ENCODE measurements at places on chromosomes 1 and 21. TPM values are rescaled to one million over a fixed set of nuclear protein-coding genes. Genes with fewer than 3 reads are reported as not detected.

VANGL1 gene
- total RNA-seq: 3.4 TPM

NES gene
- total RNA-seq: 25.9 TPM

OR6K3 gene
- total RNA-seq: 2.1 TPM

GBP7 gene
- 0.34 TPM for total RNA-seq

CD5L gene
- total RNA-seq: 1.4 TPM

DNA sequence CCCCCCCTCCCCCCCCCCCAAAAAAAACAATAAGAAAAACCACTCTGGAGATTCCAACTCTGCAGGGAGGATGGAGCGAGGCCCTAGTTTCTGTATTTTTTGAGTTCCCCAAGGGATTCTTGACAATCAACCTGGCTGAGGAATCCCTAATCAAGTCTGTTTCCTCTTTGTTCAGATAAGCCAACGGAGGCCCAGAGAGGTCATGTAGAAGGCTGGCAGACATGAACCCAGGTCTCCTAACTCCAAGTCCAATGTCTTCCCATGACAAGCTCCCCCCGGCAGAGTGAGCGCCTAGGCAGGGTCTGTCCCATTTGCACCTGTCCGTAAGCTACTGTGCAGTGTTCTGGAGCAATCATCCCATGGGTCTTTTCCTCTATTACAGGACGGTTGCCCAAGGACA lies 39.5 kb downstream of the LRRC71 start:
- no peaks in the 10 kb centered on the region for H3K27me3 ChIP-seq
- H3K4me3 ChIP-seq: no peak overlapping the region
- peaks cover 11% of the 10 kb centered on the region for H3K4me1 ChIP-seq
- no peak for DNase-seq
- peak overlapping the region; percentile 35 for H3K27ac ChIP-seq
- H3K36me3 ChIP-seq: peaks cover 57% of the 10 kb centered on the region

DNA sequence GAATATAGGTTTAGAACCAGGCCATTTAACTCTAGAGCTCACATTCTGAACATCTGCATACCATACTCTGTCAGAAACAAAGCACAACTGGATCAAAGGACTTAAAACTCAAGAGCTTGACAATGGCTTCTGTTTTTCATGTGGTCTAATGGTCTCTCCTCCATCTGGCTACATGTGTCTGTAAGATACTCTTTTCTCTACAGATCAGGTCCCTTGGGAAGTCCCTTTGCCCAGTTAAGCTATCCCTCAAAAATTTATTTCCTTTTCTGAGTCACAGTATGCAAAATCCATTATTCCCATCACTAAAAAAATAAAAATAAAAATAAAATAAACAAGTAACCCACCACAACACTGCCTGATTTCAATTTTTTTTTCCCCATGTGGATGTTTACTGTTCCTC lies 357.0 kb upstream of the PRMT6 start:
- no peaks in the 10 kb centered on the region for H3K36me3 ChIP-seq
- H3K27ac ChIP-seq: no peak overlapping the region
- no peaks in the 10 kb centered on the region for H3K27me3 ChIP-seq
- no peaks in the 10 kb centered on the region for H3K4me1 ChIP-seq
- DNase-seq: no peak

DNA sequence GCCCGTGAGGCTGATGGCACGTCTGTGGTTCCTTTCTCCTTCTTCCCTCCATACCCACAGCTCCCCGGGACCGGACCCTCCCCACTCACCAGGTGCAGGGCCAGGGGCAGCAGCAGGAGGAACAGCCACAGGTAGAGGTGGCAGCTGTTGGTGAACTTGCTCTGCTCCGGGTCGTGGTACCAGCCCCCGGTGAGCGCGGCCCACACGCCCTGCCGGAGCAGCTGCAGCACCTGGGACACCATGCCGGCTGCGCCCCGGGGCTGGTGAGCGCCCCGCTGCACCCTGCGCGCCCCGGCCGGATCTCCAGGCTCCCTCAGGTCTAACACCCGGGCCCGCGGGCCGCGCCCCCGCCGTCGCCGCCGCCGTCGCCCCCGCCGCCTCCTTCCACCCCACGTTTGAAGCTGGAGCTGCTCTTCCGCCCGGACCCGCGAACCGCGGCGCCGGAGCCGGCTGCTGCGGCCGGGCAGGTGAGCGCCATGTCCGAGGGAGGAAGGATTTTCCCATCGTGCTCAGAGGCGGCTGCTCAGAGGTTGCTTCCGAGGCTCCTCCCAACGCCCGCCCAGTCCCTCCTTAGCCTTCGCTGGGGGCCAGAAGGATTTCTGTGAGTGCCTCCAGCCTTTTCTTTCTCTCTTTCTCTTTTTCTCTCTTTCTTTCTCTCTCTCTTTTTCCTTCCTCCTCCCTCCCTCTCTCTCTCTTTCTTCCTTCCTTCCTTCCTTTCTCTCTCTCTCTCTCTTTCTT lies at the start of gene PCNX2:
Gene PCNX2 (minus strand): TSS at position 489 of the 738 bp plus-strand sequence. CDS start 247 bp downstream, at position 242.
- H3K27me3 ChIP-seq: peaks cover 5% of the 10 kb centered on the region
- peaks cover 9% of the 10 kb centered on the region for H3K4me1 ChIP-seq
- peak within 1 kb of the TSS; percentile 84 for H3K4me3 ChIP-seq
- DNase-seq: peak; percentile 91
- peak within 1 kb of the TSS; percentile 66 for H3K27ac ChIP-seq
- H3K36me3 ChIP-seq: no peaks in the 10 kb centered on the region

DNA sequence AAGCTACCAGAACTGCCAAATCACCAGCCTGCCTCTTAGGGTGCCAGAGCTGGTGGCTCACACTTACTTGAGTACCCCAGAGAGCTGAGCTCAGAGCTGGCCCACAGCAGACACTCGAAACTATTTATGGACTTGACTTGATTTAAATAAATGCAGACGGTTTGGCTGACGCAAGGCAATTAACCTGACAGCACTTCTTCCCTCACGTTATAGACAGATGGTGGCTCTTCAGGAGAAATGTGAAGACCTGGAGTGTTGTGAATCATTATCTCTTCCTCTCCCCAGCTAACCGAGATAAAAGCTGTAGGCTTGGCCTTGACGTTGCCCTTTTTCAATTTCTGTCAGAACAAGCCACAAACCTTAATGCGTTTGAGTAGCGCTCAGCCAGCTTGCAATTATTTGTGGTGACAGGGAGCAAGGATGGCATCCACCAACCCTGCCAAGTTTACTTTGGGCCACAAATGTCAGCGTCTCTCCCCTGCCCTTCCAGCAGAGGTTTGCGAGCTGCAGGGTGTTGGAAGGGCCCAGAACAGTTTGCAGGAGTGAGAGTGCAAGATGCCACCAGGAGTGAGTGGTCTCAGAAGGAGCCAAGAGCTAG lies 34.0 kb upstream of the BCAR3 start:
- H3K27me3 ChIP-seq: no peaks in the 10 kb centered on the region
- no peak for DNase-seq
- H3K36me3 ChIP-seq: no peaks in the 10 kb centered on the region
- H3K27ac ChIP-seq: no peak overlapping the region
- no peaks in the 10 kb centered on the region for H3K4me1 ChIP-seq

DNA sequence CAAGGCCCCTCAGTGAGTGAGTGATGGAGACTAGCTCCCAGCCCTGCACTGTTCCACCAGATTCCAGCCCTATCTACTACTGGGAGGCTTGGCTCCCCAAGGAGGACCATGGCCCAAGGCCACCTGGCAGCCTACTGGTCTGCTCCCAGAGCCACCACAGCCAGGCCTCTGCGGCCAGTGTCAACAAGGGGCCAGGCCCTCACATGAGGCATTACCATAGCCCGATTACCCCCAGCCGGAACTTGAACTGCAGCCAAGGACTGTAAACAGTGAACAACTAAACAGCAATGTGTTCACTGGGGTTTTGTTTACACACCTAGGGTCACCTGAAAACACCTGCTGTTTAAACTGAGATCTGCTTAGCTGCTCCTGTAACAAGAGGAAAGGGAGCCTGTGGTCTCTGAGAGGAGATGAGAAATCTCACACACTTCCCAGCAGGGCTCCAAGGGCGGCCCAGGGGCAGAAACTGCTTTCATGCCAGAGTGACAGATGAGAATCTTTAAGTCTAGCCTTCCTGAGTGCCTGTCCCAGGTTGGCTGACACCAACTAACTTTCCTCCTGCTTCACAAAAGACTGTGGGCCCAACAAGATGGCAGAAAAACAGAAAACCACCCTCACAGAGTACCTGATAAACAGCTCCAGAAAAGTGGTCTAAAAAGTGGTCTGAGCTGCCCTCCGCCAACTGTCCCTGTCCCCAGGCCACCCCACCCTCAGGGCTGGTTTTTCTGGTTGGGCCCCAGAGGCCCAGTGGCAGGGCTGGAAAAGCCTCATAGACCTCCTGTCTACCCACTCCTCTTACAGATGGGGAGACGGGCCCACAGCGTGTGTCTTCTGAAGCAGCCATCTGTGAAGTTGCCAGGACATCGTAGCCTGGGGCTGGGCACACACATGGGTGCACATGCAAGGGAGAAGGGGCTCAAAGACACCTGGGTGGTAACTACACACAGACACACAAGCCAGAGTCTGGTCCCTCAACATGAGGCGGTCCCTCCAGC lies 28.8 kb downstream of the MEF2D start:
- peak; percentile 78 for DNase-seq
- H3K27ac ChIP-seq: peak overlapping the region; percentile 78
- no peaks in the 10 kb centered on the region for H3K27me3 ChIP-seq
- H3K36me3 ChIP-seq: peaks cover 61% of the 10 kb centered on the region

GRCh38 chr1:109908836-109909235 lies 1.8 kb upstream of the CSF1 start:
- H3K4me3 ChIP-seq: no peak overlapping the region
- DNase-seq: no peak
- no peaks in the 10 kb centered on the region for H3K36me3 ChIP-seq
- no peak overlapping the region for H3K27ac ChIP-seq
- H3K4me1 ChIP-seq: peaks cover 39% of the 10 kb centered on the region
- no peaks in the 10 kb centered on the region for H3K27me3 ChIP-seq

DNA sequence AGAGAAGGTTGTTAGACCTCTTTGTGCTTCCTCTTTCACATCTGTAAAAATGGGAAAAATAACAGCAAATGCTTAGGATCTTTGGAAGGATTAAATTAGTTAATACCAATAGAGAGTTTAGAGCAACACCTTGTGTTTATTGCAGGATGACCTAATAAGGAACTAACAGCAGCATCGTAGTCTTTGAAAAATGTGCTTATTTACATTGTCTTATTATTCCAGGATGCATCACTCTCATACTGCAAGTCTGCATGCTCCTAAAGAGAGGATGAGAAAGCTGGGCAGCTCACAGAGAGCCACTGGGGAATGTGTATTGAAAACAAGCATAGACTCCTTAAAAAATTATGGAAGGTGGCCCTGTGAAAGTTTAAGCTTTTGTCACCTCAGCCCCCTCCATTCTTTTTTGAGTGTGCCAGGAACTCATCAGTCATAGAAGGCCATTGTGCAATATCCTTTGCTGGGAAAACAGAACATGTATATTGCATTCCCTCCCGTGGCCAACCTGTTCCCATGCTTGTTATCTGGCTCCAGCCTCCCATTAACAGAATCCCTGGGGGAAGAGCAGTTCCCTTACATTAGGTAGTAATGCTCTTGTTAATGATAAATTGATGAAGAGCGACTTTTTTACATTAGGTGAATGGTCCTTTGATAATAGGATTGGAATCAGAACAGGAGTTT lies 180.7 kb downstream of the ZNF326 start:
- no peak overlapping the region for H3K4me3 ChIP-seq
- H3K27ac ChIP-seq: no peak overlapping the region
- DNase-seq: peak; percentile 35
- H3K4me1 ChIP-seq: no peaks in the 10 kb centered on the region
- no peaks in the 10 kb centered on the region for H3K36me3 ChIP-seq

- peak overlapping the region; percentile 93 for H3K4me3 ChIP-seq
- H3K27ac ChIP-seq: peak overlapping the region; percentile 98
- H3K36me3 ChIP-seq: no peaks in the 10 kb centered on the region
Observed at GRCh38 chr21:37074197-37074510, 1.1 kb downstream of the TTC3 start.

- H3K36me3 ChIP-seq: no peaks in the 10 kb centered on the region
- H3K27me3 ChIP-seq: no peaks in the 10 kb centered on the region
- no peak overlapping the region for H3K27ac ChIP-seq
- H3K4me1 ChIP-seq: no peaks in the 10 kb centered on the region
- DNase-seq: no peak
Observed at GRCh38 chr1:68083686-68084085, 33.3 kb upstream of the DIRAS3 start.

GRCh38 chr1:86318436-86318835 lies 77.7 kb downstream of the ODF2L start:
- H3K27ac ChIP-seq: no peak overlapping the region
- H3K4me3 ChIP-seq: no peak overlapping the region
- no peaks in the 10 kb centered on the region for H3K4me1 ChIP-seq
- no peaks in the 10 kb centered on the region for H3K36me3 ChIP-seq

DNA sequence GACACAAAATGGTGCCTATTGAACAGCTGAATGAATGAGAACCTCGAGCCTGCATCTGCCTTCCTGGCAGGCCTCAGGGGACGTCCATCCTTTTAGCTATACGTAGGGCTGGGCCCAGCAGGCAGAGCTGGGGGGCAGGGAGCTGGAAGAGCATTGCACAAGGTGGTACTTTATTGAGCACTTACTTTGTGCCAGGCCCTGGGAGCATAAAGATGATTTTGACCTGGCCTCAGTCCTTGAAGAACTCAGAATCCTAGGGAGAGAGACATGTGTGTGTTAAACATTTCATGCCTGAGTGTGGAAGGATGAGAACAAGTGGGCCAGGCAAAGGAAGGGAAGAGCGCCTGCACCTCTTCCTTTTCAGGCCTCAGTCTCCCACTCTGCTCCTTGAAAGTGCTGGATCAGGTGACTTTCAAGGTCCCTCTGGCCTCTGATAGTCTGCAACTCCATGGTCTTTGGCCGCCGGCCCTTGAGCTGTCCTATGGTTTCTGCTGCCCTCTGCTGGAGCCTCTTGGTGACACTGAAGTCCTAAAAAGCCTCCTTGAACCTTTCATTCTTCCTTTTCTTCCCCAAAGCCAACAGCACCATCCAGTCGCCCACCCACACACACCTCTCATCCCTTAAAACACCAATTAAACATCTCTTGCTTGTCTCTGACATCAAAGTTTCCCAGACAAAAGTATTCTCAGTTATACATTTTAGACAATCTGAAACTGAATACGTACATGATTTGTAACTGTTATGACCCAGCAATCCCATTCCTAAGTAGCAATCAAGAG lies 3.5 kb upstream of the PEAR1 start:
- no peak overlapping the region for H3K4me3 ChIP-seq
- peak; percentile 78 for DNase-seq
- H3K36me3 ChIP-seq: no peaks in the 10 kb centered on the region
- peaks cover 16% of the 10 kb centered on the region for H3K27me3 ChIP-seq
- peaks cover 11% of the 10 kb centered on the region for H3K4me1 ChIP-seq

All from upper lobe of left lung (tissue), 6 donors.